Hematopoietic multipotent progenitor cell treated with erythropoietin and hydrocortisone succinate and interleukin-3 and kit ligand, for 8 days (in vitro differentiated cells): ENCODE measurements at places on chromosomes 1 and 21.

GRCh38 chr1:107782217-107782845 is 182.6 kb downstream of the VAV3 start:
- DNase-seq: peak; percentile 82

GRCh38 chr1:23394181-23394580 is 24.5 kb upstream of the ZNF436 start:
- DNase-seq: no peak

DNA sequence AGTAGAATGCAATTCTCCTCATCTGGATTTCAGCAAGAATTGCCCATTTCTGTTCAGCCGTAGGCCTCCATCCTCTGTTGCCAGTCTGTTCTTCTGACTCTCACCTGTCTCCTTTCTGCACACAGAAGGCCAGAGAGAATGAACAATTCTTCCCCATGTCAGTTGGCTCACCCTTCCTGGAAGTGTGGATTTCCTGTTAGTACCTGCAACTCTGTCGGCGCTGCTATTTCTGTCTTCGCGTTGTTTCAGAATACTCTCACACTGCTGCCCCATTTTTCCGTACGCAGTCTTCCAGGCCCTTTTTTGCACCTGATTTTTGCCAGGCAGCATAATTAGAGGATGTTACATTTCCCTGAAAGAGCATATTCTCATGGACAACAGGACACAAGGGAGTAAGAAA is 200.7 kb downstream of the FGGY start:
- no peak for DNase-seq

DNA sequence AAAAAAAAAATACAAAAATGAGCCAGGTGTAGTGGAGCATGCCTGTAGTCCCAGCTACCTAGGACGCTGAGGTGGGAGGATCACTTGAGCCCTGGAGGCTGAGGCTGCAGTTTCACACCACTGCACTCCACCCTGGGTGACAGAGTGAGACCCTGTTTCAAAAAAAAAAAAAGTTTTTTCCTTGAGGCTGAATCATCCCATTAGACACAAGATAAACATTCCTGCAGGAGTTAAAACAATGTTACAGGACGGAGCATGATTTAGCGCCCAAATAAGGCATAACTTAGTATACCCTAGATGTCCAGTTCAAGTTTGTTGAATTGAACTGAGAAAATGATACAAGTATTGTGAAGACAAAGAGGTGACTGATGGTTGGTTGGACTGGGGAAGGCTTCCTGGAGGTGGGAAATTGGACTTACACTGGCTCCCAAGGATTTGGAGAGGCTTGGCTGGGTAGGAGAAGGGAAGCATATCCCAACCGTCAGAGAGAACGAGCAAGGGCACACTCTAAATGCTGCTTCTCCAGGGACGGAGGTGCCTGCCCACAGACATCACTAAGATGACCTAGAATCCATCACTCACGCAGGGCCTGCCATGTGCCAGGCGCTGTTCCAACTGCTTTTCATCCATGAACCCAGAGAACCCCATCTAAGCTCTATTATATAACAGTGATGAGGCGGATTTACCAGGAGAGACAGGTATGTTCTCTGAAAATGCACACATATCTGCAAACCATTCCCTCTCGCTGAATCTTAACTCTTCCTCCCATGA is 610.6 kb downstream of the KIF26B start:
- DNase-seq: no peak

DNA sequence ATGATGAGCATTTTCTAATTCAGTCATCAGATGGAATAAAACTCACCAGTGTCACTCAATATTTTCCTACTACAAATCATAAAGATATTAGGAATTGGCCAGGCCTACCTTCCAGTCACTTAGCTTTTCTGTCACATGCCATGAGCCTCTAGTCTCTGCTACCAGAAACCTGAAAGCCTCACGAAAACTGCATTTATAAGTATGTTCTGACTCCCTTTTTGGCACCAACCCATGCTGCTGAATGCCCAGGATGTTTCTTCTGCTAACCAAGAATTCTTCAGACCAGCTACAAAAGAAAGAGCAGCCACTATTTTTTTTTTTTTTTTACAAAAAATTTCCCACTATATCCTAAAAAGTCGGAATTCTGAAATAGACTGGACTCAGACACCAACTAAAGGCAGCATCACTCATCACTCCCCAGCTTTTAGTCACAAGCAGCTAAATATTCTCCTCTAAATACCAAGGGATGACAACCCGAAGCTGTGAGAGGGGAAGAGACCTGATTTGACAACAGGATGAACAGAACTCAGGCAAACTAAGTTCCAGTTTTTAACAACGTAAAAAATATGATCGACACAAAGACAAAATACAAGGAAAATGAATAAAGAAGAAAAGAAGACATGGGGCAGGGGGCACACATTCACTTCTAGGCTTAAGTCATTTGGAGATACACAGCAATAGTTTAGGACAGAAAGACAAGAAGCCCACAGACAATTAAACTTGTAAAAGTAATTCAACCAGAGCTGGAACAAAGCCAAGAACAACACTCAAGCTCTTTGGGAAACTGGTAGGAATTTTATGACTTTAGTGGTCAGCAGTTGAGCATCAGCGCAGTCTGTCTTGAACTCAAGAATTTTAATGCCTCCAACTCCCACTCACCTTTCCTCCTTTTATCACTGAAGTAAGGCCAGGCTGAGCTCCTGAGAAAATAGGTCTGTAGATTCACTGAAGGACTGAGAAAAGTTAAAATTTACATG is 1.7 kb downstream of the DCAF8 start:
- DNase-seq: peak; percentile 29

GRCh38 chr21:27315373-27315772 is 348.5 kb upstream of the ADAMTS5 start:
- DNase-seq: no peak

- no peak for DNase-seq
These were observed 42.0 kb downstream of the BMP8A start for GRCh38 chr1:39533442-39533841.

- no peak for DNase-seq
These were observed 14.6 kb downstream of the SSX2IP start for GRCh38 chr1:84675631-84676030.

DNA sequence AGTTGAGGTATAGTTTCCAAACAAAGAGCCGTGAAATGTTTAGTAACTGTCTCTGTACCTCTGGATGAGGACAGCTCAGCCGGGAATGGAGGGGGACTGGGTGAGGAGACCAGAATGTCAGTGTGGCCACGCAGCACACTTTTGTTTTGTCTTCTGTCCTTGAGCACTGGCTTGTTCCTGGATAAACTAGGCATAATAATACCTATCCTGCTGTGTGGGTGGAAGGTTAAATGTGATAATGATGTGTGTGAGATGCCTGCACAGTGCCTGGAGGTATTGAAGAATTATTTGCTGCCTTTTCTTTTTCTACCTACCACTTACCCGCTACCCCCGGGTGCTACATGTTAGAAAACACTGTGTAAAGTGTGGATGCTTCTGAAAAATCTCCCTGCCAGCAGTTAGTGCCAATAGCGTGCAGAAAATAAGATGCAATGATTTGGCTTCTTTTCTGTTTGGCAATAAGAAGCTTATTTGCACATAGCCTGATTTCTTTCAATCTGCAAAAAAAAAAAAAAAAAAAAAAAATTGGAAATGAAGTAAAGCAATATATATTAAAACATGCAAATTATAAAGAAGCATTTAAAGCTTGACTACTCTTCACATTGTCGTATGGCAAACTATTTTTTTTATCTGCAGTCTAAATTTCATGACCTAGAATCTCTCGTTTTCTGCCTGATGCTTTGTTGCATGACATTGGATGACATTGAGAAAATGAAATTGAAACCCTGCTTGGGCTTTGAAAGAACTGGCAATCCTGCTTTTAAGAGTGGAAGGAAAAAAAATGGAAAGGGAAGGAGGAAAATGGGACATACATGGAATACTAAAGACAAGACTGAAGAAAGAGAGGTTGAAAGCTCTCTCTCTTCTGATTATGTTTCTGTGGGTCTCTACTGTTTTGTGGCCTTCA is 89.5 kb downstream of the DISC1 start:
- no peak for DNase-seq

DNA sequence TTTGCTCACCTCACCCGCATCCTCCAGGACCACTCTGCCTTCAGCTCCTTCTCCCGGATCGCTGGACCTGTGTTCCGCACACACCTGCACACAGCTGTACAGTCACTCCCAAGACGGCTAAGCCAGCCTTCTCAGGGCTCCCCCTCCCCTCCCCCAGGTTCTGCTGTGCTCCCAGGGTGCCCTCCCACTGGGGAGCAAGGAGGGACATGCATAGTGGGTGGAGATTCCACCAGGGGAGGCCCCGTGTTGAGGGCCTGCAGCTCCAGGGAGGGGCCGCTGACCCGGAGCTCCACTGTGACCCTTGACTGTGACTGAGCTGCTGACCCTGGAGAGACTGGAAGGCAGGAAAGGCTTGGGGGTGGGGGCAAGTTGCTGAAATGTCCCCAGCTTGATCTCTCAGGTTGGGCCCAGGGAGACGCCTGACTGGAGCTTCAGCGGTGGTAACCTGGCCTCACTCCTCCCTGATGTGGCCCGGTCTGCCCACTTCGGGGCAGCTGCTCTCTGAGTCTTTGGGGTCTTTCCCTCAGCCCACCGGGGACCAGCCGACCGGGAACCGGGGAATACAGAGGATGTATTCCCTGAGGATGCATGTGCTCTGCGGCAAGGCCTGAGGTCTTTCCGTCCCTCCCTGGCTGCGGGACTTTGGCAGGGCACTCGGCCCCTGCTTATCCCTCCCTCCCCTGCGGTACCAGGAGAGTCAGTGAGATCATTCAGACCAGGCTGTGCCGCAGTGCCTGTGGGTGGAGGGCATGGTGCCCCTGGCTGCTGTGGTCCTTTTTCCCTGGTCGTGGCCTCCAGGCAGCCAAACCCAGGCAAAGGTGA is 28.6 kb upstream of the PLCH2 start:
- DNase-seq: no peak

- no peak for DNase-seq
These were observed 20.8 kb downstream of the ZZZ3 start for GRCh38 chr1:77661696-77662095.

DNA sequence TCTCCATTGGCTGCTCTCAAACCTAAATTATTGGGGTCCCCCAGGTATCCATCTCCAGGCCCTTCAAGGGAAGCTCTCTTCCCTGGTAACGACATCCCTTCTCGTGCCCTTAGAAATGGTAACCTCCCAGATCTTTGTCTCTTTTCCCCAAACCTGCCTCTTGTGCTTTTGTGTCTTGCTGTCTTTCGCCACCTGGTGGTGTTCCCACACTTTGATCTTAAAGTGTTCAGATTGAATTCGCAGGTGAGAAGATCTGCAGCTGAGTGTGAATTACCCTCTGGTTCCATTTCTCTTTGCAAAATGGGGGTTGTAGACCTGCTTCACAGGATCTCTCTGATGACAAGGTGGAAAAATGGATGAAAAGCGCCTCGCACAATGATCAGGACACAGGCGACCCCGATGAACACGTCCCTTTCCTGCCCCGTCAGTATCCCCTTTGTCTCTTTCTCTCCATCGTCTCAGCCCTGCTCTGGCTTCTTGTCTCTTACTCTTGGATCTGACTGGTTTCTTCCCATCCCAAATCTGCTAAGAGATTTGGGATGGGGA is 53.1 kb downstream of the DOP1B start:
- peak; percentile 68 for DNase-seq

DNA sequence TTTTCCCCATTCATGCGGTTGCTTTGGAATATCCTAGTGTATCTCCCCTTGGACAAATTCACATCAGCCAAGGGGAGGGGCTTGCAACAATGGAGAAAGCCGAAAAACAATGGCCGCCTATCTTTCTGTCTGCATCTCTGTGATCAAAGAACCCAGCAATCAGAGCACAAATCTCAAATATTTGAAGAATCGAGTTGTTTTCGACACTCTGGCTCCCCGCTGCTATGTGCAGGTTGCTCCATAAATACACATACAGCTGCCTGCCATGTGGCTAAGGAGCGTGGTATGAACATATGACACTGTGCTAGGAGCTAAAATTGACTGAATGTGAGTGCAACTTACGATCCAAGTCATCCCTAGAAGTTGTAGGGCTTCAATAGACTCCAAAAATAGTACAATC is 8.5 kb downstream of the CFHR4 start:
- DNase-seq: no peak

- DNase-seq: no peak
These were observed 44.4 kb downstream of the C1orf198 start for GRCh38 chr1:230823931-230824381.
